H4 (cell line): ENCODE measurements at places on chromosomes 5 and 9. TPM values are rescaled to one million over a fixed set of nuclear protein-coding genes. Genes with fewer than 3 reads are reported as not detected.

The DMRTA1 gene
- 0.54 and 1.4 TPM in 2 replicates for total RNA-seq

The PTGES gene
- total RNA-seq, result 13.0 and 14.2 TPM in 2 replicates

The FBXL7 gene
- 3.7 and 5.0 TPM in 2 replicates for total RNA-seq

The RANBP3L gene
- total RNA-seq, result 1.6 and 8.7 TPM in 2 replicates

The FCN1 gene
- not detected in 2 replicates for total RNA-seq

The SLC25A2 gene
- total RNA-seq, result not detected in 2 replicates

The OSMR gene
- total RNA-seq, result 61.1 and 92.0 TPM in 2 replicates

The HEMGN gene
- not detected in 2 replicates for total RNA-seq

The FXN gene
- total RNA-seq, result 12.5 and 17.9 TPM in 2 replicates

The PCDHA11 gene
- total RNA-seq, result 5.0 and 7.7 TPM in 2 replicates

The SUSD1 gene
- total RNA-seq, result 0.89 and 1.8 TPM in 2 replicates

The TOR4A gene
- total RNA-seq, result 0.37 and 1.3 TPM in 2 replicates

The LCN1 gene
- total RNA-seq, result not detected in 2 replicates

The SPATA31C1 gene
- total RNA-seq, result not detected in 2 replicates

The PCDHAC1 gene
- 1.1 TPM in 2 replicates for total RNA-seq

The CCIN gene
- 0.17 TPM in 1 of 2 replicates, not detected in the other for total RNA-seq

The PCDHGA9 gene
- 1.1 and 1.8 TPM in 2 replicates for total RNA-seq

The SPAG8 gene
- 0.99 TPM in 2 replicates for total RNA-seq

The SEC24A gene
- 16.4 and 23.3 TPM in 2 replicates for total RNA-seq

The FOXD1 gene
- total RNA-seq, result 5.2 and 5.4 TPM in 2 replicates

The CAVIN4 gene
- 0.37 and 0.60 TPM in 2 replicates for total RNA-seq

The HMMR gene
- 45.7 and 47.1 TPM in 2 replicates for total RNA-seq

The FAM120A gene
- 25.5 and 39.5 TPM in 2 replicates for total RNA-seq

The TTC16 gene
- not detected in 2 replicates for total RNA-seq

The TTC23L gene
- 0.06 TPM in 1 of 2 replicates, not detected in the other for total RNA-seq

The FGF10 gene
- total RNA-seq, result not detected in 2 replicates

The ZNF608 gene
- 20.8 and 28.0 TPM in 2 replicates for total RNA-seq

The CNTFR gene
- 0.15 and 0.55 TPM in 2 replicates for total RNA-seq

The PRDM9 gene
- total RNA-seq, result 0.02 TPM in 1 of 2 replicates, not detected in the other

The PKD2L2 gene
- total RNA-seq, result not detected in 2 replicates

The MINAR2 gene
- 0.21 TPM in 1 of 2 replicates, not detected in the other for total RNA-seq

The TMC1 gene
- not detected in 2 replicates for total RNA-seq

The MROH2B gene
- not detected in 2 replicates for total RNA-seq

The PLCXD3 gene
- 0.02 and 0.06 TPM in 2 replicates for total RNA-seq

The HAVCR2 gene
- total RNA-seq, result 0.02 TPM in 1 of 2 replicates, not detected in the other

The COL23A1 gene
- total RNA-seq, result 0.08 TPM in 1 of 2 replicates, not detected in the other

The PCDHA3 gene
- 4.5 and 4.7 TPM in 2 replicates for total RNA-seq

The KIF4B gene
- 0.02 TPM in 1 of 2 replicates, not detected in the other for total RNA-seq

The PCDHGA4 gene
- 0.74 and 0.97 TPM in 2 replicates for total RNA-seq

The EDIL3 gene
- total RNA-seq, result 178 and 227 TPM in 2 replicates

The FCHO2 gene
- total RNA-seq, result 2.4 and 4.1 TPM in 2 replicates

The SNX30 gene
- total RNA-seq, result 13.8 and 17.4 TPM in 2 replicates

The APBA1 gene
- 0.25 and 0.41 TPM in 2 replicates for total RNA-seq

The LRRC14B gene
- not detected in 2 replicates for total RNA-seq

The TMEM252 gene
- total RNA-seq, result not detected in 2 replicates

The LPAR1 gene
- 6.8 and 11.5 TPM in 2 replicates for total RNA-seq

The LCN9 gene
- not detected in 2 replicates for total RNA-seq

The ADAMTSL1 gene
- 11.7 and 25.5 TPM in 2 replicates for total RNA-seq

The PCDHGB5 gene
- 0.04 and 0.43 TPM in 2 replicates for total RNA-seq

The CBY3 gene
- not detected in 2 replicates for total RNA-seq

The SPINK4 gene
- total RNA-seq, result 4.5 TPM in 1 of 2 replicates, not detected in the other

The FPGS gene
- 32.8 and 49.8 TPM in 2 replicates for total RNA-seq

The NEK6 gene
- total RNA-seq, result 40.2 and 43.7 TPM in 2 replicates

The PRLR gene
- total RNA-seq, result 0.12 and 1.1 TPM in 2 replicates

The FBXW5 gene
- 56.2 and 83.0 TPM in 2 replicates for total RNA-seq

The RANBP17 gene
- total RNA-seq, result not detected in 2 replicates

The CCL27 gene
- total RNA-seq, result not detected in 2 replicates

The SH3GLB2 gene
- 14.0 and 17.2 TPM in 2 replicates for total RNA-seq
